Left ventricle myocardium superior (tissue), 1 donor: ENCODE measurements at places on chromosomes 5 and 9. TPM values are rescaled to one million over a fixed set of nuclear protein-coding genes. Genes with fewer than 3 reads are reported as not detected.

DNA sequence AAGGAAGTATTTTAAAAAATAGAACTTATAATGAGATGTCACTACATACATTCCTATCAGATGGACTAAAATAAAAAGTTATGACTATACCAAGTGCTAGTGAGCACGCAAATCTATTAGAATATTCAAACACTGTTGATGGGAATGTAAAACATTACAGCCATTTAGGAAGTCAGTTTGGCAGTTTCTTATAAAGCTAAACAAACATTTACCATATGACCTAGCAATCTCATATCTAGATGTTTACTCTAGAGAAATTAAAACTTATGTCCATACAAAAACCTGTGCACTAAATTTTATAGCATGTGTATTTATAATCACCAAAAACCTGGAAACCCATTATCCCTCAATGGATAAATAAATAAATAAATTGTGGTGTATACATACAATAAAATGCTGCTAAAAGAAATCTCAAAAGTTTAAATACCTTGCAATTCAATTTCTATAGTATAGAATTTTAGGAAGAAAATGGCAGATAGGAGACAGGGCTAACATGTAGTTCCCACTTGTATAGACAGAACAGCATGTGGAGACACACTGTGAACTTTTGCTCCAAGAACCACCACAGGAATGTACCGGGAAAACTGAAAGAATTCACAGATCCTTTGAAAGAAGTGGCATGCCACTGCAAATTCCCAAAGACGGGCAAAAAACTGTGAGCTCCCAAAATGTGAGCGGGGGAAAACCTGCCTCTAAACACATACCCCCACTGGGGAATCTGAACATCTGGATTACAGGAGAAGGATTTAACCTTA, 174.6 kb upstream of the SPEF2 start:
- no peak for DNase-seq

DNA sequence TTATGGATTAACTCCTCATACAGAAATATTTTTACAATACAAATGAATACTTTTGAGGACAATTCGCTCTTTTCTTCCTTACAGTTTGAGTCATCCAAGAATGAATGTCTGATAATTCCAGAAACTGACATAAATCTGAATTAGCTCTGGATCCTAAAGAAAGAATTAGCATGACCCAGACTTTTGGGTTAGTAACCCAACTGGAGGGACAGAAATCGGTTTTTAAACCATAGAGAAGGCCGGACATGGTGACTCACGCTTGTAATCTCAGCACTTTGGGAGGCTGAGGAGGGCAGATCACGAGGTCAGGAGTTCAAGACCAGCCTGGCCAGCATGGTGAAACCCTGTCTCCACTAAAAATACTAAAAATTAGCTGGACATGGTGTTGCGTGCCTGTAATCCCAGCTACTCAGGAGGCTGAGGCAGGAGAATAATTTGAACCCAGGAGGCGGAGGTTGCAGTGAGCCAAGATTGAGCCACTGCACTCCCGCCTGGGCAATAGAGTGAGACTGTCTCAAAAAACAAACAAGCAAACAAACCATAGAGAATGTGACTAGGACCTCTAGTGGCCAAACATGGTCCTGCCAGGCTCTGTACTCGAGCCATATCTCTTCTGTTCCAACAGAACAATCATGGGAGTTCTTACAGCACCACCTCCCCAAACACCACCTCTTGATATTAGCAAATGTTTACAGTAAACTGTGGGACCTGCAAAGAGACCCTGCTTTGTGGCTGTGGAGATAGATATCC, 44.8 kb downstream of the LURAP1L start:
- DNase-seq: no peak

The LOX gene
- total RNA-seq: 6.0 TPM

DNA sequence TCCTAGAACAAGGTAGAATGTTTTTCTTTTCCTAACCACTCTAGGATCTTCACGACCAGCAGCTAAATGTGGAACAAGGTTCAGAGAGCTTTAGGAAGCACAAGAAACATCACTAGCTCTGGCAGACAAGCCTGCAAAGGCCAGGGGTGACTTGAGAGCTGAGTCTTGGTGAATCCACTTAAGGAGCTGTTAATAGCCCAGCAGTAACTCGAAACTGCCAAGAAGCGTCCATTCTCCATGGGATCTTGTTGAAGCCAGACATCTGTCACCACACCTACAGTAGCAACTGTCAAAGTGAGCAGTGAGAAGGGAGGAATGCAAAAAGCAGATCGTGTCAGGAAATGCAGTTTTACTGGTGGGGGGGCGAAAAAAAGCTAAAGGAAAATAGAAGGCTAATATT, 87.2 kb downstream of the ATPSCKMT start:
- DNase-seq: no peak

The EFNA5 gene
- total RNA-seq: 36.4 TPM

DNA sequence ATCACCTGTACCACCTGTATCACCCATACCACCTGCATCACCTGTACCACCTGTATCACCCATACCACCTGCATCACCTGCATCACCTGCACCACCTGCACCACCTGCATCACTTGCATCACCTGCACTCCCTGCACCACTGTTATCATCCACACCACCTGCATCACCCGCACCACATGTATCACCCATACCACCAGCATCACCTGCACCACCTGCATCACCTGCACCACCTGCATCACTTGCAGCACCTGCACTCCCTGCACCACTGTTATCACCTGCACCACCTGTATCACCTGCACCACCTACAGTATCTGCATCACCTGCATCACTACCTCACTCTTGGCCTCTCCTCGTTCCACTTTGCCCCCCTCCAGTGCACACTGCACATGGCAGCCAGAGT, 63.2 kb upstream of the CKMT2 start:
- no peak for DNase-seq

GRCh38 chr9:14279671-14280070, 34.3 kb downstream of the NFIB start:
- no peak for DNase-seq
